Activated CD4-positive, alpha-beta T cell treated with anti-CD3 and anti-CD28 coated beads, Interleukin-2, amount 10 ng/mL, durations not matched to agents 24 days and 14 days (primary cell): ENCODE measurements at places on chromosomes 7 and 10. TPM values are rescaled to one million over a fixed set of nuclear protein-coding genes. Genes with fewer than 3 reads are reported as not detected.

- DNase-seq, result no peak
These were observed 19.9 kb downstream of the FBXW4 start for GRCh38 chr10:101675115-101675514.

DNA sequence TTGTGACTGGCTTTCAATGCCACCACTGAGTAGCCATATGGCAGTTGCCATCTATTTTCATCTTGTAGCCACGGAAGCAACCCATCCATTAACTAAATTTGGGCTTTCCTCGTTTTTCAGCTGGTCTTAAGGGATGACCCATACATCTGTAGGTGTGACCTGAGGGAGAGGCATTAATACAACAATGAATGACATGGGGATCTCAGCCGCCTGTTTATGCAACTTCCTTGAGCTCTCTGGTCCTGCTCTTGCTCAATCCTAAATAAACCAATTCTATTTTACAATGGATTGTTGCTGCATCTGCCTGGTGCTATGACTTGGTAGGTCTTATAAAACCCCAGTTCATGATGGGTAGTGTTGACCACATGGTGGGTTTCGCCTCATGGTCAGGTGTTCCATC is 21.9 kb upstream of the ADAM22 start:
- no peak for DNase-seq

- DNase-seq, result no peak
These were observed 237.7 kb upstream of the TMEM72 start for GRCh38 chr10:44673245-44673983.

DNA sequence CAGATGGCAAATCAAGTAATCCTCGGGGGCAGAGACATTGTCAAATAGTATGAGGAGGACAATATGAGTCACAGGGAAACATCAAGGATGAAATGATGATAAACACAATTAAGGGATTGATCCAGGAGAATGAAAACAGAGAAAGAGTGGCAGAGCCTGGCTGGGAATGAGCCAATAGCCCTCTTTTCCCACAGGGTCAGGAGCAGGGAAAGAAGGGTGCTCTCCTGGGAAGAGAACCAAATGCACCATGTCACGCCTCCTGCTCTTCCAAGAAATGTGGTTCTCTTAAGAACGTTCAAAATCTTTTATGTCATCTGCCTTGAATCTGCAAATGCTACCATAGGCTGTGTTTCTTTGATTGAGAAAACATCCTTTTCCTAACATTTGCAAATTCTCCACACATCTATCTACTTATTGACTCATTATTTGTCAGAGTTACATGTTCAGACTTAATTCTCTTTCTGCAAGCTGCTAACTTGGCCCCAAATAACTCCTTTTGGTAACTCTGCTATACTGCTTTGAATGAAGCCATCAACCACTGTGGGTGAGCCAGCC is 50.6 kb downstream of the HIPK2 start:
- no peak for DNase-seq

The CEP41 gene
- total RNA-seq, result 14.3 and 16.7 TPM in 2 replicates
